AG04449 (cell line): ENCODE measurements at places on chromosomes 7 and 10.

DNA sequence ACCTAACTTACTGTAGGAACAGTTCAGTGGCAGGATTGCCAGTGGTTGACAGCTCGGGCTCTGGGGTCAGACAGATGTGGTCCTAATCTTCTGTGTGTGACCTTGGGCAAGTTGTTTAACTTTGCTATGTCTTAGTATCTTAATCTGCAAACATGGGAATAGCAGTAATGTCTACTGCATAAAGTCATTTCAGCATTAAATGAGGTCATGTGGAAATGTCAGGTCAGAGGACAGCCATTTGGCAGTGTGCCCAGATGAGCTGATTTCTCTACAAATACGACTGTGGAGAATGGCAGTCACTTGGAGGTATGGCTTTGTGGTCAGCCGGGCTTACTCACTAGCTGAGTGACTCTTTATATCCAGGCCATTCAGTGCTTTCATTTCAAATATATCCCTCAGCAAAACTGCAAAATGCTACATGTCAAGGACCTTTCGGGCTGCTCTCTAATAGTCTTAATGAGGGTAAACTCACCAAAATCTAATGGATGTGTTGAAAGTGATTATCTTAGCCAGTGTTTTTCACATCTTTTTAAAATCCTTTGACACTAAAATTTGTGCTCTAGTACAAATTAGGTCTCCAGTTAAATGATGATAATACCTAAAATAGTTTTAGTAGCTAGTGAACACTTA lies 171.4 kb downstream of the ST7 start:
- peak; percentile 75 for DNase-seq

GRCh38 chr10:97333601-97334369 lies 744 bp downstream of the FRAT2 start:
- no peak for DNase-seq

- DNase-seq = no peak
Measured at GRCh38 chr7:91519241-91520158, 255.3 kb downstream of the FZD1 start.

- DNase-seq = no peak
Measured at GRCh38 chr7:104846731-104847130, 167.3 kb upstream of the KMT2E start.

DNA sequence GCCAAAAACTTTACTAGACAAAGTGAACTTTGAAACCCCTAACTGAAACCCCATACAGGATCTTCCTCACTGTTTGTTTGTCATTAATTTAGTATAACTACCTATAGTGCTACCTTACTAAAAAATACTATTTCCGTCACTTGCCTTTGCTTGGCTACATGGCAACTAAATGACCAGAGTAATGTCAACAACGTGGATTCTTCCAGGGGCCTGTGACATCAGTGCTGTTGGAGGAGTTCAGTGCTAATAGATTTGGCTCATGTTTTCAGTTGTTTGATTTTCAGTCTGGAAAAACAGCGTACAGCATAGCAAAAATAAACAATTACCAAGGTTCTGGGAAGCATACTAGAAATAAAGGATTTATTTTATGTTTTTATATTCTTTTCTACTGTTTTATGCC lies 3.0 kb upstream of the ASB15 start:
- DNase-seq = no peak
